ENCODE measurements at places on chromosomes 11 and 22.

GRCh38 chr11:41786087-41786486, 326.6 kb upstream of the LRRC4C start:
- no peak for DNase-seq

- DNase-seq: no peak
Measured at GRCh38 chr11:34261095-34261494, 96.7 kb downstream of the ABTB2 start.

GRCh38 chr22:46649141-46650077, 29.2 kb downstream of the GRAMD4 start:
- no peak for DNase-seq

GRCh38 chr11:9550191-9550628, 23.3 kb upstream of the WEE1 start:
- no peak for DNase-seq

DNA sequence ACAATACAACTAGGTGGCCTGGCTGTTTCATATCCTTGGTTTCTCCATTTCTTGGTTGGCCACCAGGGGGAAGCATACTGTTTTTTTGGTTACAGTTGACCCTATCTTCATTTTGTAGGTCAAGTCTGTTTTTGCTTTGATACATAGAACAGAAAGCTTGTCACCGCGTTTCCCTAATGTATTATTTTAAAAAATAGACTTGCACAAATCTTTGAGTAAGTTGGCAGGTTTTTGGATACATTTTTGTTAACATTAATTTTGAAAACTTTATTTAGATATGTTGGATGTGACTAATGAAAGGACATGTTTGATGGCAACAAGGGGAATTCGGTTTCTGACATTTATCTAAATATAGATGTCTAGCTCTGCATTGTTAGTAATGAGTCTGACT, 3.0 kb downstream of the NCR3LG1 start:
- peak; percentile 47 for DNase-seq

DNA sequence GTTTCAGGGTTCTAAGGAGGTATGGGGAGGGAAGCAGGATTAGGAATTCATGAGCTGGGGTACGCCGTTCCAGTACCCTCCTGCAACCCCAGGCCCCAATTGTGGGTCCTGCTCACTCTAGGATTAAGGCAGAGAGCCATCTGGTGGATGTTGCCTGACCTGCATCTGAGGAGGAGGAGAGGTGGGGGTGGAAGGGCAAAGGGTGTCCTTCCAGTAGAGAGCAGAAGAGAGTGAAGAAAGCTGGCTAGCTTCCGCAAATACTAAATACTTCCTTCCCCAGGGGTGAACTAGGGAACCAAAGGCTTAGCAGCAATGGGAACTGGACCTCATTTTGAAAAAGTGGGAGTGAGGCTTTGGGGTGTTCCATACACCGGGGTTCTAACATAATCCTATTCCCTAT, 10.6 kb downstream of the LRRC51 start:
- DNase-seq: peak; percentile 63

DNA sequence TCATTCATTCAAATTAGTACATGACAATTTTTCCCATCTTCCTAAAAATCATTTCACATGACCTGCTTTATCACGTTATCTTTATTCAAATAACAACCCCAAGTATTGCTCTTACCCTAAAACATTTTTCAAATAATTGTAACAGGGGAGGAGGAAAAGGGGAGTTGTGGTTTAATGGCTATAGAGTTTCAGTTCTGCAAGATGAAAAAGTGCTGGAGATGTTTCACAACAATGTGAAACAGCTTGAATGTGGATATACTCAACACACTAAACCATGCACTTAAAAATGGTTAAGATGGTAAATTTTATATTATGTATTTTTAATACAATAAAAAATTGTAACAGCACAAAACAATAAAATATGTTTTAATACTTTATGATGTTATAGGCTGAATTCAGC, 161.6 kb upstream of the GUCY1A2 start:
- DNase-seq: no peak

DNA sequence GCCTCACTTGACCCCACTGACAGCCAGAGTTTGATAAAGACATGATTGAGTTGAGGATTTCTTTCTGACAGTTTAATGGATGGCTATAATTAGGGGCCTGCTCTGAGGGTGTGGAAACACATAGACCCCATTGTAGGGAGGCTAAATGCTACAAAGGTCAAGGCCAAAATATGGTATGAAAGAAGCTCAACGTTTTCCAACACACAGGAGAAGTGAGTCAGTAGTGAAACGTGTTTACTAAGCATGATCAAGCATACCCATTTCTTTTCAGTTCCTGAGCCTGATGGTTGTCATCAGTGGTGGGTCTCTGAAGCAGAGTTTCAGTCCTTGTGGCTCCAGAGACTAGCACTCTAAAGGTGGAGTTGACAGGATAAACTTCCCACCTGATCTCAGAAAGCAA, 69.7 kb downstream of the SNX19 start:
- DNase-seq: no peak

- DNase-seq: no peak
Measured at GRCh38 chr11:133723056-133723455, 122.3 kb downstream of the SPATA19 start.

DNA sequence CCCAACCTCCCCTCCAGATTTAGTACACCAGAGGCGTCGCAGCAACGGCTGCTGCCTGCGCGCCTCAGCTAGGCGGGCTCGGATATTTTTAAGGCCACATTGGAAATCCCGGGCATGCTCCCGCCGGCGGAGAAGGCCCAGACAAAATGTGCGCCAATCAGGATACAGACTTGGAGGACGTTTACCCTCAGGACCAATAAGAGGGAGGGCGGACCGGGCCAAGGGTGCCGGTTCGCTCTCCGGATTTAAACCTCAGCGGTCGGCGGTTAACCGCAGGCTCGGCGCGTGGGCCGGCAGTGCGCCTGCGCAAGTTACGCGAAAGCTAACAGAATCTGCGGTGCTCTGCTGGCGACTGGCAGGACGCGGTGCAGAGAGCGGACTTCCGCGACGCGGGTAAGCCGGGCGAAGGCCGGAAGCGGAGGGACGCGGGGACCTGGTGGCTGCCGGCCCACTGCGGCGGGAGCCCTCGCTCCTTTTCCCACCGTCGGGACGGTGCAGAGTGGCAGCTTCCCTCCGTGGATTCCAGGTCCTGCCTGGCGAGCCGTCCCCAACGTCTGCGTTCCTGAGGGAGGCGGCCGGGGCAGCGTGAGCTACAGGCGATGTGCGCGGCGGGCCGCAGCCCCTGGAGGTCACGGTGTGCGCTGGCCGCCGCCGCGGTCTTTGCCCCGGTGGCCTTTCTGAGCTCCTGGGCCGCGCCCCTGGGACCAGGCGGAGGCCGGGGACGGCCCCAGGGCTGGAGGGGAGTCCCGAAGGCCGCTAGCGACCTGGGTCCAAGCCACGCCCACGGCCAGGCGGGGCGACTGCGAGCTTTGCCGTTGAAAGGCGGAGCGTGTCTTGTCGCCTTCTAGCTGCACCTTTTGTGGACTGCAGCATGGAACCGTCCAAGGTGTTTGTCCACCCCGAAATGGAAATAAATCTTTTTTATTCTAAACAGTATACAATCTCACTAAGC, at the start of gene HYLS1:
HYLS1 (plus strand) TSS at position 296 of the 952 bp plus-strand sequence. CDS start 11,701 bp downstream, outside the sequence.
- peak; percentile 91 for DNase-seq

DNA sequence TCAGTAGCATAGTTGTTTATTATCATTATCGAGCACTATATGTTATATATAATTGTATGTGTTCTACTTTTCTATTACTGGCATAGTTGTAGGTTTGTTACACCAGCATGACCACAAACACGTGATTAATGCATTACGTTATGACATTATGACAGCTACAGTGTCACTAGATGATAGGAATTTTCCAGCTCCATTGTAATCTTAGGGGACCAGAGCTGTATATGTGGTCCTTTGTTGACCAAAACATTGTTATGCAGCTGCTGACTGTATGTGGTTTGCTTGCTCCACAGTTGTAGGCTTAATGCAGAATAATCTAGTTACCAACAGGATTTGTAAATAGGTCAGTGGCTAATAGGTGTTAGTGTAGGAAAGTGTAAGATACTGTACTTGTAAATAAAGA, 66.1 kb downstream of the HSD17B12 start:
- no peak for DNase-seq

DNA sequence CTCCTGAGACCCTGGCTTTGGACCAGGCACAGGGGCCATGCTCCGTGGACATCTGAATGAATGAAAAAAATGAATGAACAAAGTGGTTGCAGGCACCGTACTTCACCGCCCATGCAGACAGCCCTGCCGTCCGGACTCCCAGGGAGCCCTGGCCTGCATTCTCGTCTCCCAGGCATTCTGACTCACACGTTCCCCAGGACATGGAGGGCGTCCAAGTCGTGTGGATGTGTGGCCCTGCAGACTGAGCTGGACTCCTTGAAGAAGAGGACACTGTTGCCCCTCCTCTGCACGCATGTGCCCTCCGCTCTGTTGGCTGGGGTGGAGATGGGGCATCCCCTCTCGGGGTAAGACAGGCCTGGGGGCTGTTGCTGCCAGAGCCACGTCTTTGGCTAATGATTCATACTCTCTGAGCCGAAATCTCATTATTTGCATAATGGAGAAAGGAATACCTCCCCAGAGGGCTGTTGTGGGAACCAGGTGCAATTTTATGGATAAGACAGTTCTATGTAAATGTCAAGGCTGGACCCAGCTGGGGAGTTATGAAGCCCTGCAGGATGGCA, 49.7 kb downstream of the RTL6 start:
- DNase-seq: no peak

DNA sequence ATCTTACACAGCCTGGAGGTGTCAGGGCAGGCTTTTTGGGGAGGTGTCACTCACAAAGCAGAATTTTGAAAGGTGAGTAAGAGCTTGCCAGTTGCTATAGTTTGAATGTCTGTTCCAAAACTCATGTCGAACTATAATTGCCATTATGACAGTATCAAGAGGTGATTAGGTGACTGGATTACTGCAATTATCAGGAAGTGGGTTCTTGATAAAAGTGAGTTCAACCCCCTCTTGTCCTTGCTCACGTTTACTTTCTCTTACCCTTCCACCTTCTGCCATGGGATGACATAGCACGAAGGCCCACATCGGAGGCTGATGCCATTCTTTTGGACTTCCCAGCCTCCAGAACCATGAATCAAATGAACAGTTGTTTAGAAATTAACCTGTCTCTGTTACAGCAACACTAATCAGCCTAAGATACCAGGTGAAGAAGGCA, 4.7 kb upstream of the C11orf86 start:
- no peak for DNase-seq

GRCh38 chr11:34481307-34481706, 32.3 kb downstream of the ELF5 start:
- no peak for DNase-seq

- no peak for DNase-seq
Measured at GRCh38 chr11:22792497-22792896, 37.1 kb downstream of the SVIP start.

- DNase-seq: peak; percentile 58
Measured at GRCh38 chr11:69888483-69889181, 69.4 kb upstream of the FGF3 start.

GRCh38 chr11:120912504-120912903, 111.4 kb upstream of the TBCEL start:
- DNase-seq: no peak

- no peak for DNase-seq
Measured at GRCh38 chr11:66008468-66009101, 3.2 kb upstream of the CST6 start.

DNA sequence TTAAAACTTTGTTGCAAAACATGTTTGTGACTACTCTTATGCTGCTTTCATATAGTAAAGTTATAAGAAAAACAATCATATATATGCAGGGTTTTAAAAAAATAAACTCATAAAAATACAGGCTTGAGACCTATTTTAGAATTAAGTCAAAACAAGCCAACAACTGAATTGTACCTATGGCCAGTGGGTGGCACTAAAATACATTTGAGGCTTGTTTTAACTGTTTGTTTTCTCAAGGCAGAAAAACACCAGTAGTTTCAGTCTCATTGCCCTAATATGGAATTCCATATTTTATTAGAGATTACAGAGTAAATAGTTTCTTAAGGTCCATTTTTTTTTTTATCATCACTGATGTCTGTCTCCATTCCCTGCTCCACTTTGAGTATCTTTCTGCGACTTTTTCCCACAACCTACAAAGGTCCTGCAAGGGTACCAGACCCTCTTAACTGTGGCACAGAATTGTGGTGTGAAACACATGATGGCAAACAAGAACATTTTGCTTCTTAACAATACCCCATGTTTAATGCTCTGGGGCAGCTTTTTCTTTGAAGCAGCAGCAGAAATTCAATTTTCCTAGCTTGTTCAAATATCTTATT, 8.5 kb upstream of the CCDC89 start:
- DNase-seq: no peak

DNA sequence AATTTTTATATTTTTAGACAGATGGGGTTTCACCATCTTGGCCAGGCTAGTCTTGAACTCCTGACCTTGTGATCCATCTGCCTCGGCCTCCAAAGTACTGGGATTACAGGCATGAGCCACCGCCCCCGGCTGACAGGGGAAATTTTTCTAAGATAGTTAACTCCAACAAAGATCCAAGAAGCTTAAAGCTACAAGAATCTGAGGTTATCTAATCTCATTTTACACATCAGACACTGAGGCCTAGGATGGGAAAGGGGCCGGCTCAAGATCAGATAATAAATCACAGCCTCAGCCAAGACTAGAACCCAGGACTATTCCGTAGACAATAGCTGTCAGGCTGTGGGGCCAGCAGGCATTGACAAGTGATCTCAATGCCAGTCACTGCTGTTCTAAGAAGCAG, 94.0 kb downstream of the AMBRA1 start:
- no peak for DNase-seq

DNA sequence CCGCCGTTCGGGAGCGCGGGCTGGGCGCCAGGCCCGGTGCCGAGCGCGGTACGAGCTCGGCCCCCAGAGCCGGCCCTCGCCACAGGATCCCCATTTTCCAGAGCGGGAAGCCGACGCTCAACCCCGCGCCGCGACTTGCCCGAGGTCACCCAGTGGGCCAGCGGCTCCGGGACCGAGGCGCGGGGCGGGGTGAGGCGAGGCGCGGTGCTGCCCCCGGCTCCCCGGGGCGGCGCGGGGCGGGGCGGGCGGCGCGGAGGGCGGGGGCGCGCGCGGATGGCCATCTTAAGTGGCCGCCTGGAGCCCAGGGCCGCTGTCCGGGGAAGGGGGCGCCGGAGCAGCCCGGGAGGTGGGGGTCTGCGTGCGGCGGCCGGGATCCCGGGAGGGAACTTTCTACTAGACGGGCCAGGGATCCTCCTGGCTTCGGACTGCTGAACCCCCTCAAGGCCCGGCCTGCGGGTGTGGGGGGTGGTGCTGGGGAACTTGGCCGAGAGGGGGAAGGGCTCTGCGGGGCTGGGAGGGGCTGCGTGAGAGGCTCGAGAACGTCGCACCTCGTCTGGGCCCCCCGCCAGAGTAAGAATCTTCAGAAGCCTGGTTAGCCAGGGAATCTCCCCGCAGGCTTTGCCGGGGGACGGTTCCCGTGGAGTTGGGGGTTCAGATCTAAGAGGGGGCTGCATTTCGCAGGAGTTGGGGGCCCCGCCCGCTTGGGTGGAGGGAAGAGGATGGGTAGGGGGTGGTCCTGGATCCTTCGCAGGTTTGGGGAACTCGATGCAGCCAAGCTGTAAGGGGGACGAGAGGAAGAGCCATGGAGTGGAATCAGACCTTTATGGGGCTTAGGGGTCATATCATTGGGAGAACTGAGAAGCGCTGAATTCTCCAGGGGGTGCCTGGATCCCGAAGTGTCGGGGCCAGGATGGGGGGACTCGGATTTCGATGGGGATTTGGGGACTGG, 678 bp upstream of the INPPL1 start:
- DNase-seq: peak; percentile 37
